ENCODE measurements at places on chromosomes 13 and 19. TPM values are rescaled to one million over a fixed set of nuclear protein-coding genes. Genes with fewer than 3 reads are reported as not detected.

Gene TMC4
- total RNA-seq: 0.24 TPM

Gene CATSPERD
- not detected for total RNA-seq

Gene ENOX1
- total RNA-seq: 2.0 TPM

Gene IFNL1
- 0.29 TPM for total RNA-seq

Gene LRRC25
- total RNA-seq: not detected

Gene C19orf73
- 2.2 TPM for total RNA-seq

Gene GIPR
- total RNA-seq: 11.0 TPM

Gene LSR
- 41.1 TPM for total RNA-seq

Gene KIR3DL1
- not detected for total RNA-seq

Gene KLK14
- total RNA-seq: 0.69 TPM

Gene CNN1
- total RNA-seq: not detected

Gene SIGLEC12
- 1.6 TPM for total RNA-seq

Gene ZBTB32
- 147 TPM for total RNA-seq

Gene LYPD5
- total RNA-seq: 1.1 TPM

Gene EFNA2
- not detected for total RNA-seq

Gene ANGPTL4
- total RNA-seq: 0.89 TPM

Gene IFNL2
- total RNA-seq: not detected

Gene CABP5
- total RNA-seq: not detected

Gene WDR62
- total RNA-seq: 19.8 TPM

Gene GJB6
- total RNA-seq: 9.5 TPM

Gene PPP6R1
- 202 TPM for total RNA-seq

Gene UFM1
- total RNA-seq: 78.2 TPM

Gene LILRB1
- 3.6 TPM for total RNA-seq

Gene MUC16
- not detected for total RNA-seq

Gene CACNA1A
- total RNA-seq: 0.34 TPM

Gene ZC3H4
- total RNA-seq: 84.0 TPM

Gene OVOL3
- total RNA-seq: not detected

Gene ZNF534
- total RNA-seq: not detected

Gene FGF21
- not detected for total RNA-seq

Gene ZNF225
- total RNA-seq: 3.0 TPM

Gene DACH1
- total RNA-seq: 0.17 TPM

Gene FGF14
- total RNA-seq: 0.23 TPM

Gene CNFN
- 0.53 TPM for total RNA-seq

Gene FRY
- total RNA-seq: 6.5 TPM

Gene ADAMTSL5
- 5.5 TPM for total RNA-seq

Gene BRCA2
- 36.9 TPM for total RNA-seq

Gene MYCBP2
- 88.0 TPM for total RNA-seq

Gene ZNF766
- 32.1 TPM for total RNA-seq

Gene PTGIR
- total RNA-seq: 47.1 TPM

Gene KHSRP
- total RNA-seq: 311 TPM

Gene KLK6
- total RNA-seq: not detected

Gene ZNF223
- 2.5 TPM for total RNA-seq

Gene URAD
- total RNA-seq: not detected

Measured in activated T-cell treated with anti-CD3 and anti-CD28 coated beads, Interleukin-2, amount 50 U/mL, for 72 hours (primary cell).